ENCODE measurements at places on chromosomes 13 and 19.

- no peak for DNase-seq
Observed at GRCh38 chr13:44765001-44765471, 188.9 kb upstream of the TSC22D1 start.

- DNase-seq: no peak
Observed at GRCh38 chr13:25945596-25945995, 106.2 kb downstream of the SHISA2 start.

DNA sequence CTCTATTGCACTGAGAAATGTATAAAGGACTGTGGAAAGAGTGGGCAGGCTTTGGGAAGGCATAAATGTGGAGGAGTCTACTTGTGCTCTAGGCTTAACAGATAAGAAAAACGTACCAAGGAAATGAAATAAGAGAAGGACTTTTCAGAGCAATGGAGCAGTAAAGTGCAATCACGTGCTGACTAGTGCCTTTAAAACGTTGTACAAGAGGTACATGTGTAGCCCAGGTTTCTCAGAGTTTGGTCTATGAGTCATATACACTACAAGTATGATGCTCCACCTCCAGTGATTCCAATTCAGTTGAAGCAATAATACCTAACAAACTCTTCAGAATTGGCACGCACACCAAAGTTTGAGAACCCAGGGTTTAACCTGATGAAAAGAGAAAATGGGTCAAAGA, 13.4 kb upstream of the FNDC3A start:
- no peak for DNase-seq

DNA sequence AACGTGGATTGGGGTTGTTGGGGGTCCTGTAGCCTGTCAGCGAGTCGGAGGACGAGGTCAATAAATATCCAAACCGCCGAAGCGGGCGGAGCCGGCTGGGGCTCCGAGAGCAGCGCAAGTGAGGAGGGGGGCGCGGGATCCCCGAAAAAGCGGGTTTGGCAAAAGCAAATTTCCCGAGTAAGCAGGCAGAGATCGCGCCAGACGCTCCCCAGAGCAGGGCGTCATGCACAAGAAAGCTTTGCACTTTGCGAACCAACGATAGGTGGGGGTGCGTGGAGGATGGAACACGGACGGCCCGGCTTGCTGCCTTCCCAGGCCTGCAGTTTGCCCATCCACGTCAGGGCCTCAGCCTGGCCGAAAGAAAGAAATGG, 754 bp upstream of the SIX5 start:
- DNase-seq: peak; percentile 82

GRCh38 chr19:41927497-41928192, 604 bp downstream of the ERFL start:
- no peak for DNase-seq

DNA sequence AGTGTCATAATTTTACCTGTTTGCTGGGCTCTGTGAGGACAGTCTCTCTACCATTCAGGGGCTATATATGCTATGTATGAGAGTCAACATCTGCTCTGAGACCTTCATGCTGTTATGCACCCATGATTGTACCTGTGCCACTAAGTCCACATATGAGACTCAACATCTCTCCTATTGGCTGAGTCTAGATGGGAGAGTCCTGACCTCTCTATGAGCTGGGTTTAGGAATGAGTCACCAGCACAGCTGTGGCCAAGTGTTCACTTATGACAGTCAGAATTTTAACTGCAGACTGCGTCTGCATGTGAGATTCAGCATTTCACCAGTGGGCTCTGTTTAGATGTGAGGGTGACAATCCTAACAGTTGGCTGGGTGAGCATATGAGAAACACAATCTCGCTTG, 49.5 kb downstream of the ZNF729 start:
- no peak for DNase-seq

DNA sequence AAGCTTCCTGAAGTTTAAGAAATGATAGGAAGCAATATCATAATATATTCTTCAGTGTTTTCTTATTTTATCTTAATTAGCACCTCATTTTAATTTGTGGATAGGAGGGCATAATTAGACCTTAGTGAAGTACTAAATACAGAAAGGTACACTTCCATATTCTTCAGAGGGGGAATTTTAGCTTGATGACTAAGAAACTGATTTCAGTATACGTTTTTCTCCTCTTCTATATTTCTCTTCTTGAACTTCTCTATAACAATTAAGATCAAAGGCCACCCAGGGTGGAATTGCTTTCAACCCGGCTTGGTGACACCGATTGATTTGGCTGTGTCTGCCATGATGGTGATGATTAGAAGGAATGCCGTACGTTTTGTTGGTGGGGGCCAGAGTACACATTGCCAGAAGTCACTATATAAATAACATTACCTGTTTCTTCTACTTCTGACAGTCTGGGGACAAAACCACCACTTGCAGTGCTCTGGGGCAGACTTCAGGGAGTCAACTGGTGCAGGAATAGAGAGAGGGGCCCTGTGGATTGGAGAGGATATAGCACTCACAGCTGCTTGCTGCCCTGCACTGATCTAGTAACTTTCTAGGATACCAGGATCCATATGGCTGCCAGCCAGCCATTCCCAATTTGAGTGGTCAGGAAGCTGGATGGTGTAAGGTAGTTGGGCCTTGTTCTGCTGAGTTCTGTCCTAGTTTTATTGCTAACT, 73.8 kb downstream of the SPATA13 start:
- DNase-seq: no peak

GRCh38 chr13:80798576-80799133, 457.7 kb upstream of the SPRY2 start:
- DNase-seq: no peak

DNA sequence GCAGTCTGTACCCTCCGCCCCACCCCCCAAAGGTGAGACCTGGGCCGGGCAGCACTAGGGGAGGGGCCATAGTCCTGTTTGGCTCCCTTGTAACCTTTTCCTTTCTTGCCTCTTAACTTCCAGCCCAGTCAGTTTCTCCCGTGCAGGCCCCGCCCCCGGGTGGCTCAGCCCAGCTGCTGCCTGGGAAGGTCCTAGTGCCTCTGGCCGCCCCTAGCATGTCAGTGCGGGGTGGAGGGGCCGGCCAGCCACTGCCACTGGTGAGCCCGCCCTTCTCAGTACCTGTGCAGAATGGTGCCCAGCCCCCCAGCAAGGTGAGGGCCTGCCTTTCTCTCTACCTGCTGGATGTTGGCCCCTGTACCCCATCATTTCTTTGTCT, 10.5 kb upstream of the PRR19 start:
- DNase-seq: no peak

DNA sequence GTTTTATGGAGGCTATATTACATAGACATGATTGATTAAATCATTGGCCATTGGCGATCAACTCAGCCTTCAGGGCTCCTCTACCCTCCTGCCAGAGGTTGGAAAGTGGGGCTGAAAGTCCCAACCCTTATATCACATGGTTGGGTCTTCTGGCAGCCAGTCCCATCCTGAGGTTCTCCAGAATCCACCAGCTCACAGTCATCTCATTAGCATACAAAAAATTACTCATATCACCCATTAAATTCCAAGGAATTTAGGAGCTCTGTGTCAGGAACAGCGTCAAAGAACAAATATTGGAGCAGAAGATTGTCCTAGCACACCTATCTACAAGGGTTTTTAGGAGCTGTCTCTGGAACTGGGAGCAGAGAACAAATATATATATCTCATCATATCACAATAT, 39.4 kb upstream of the FARP1 start:
- no peak for DNase-seq

DNA sequence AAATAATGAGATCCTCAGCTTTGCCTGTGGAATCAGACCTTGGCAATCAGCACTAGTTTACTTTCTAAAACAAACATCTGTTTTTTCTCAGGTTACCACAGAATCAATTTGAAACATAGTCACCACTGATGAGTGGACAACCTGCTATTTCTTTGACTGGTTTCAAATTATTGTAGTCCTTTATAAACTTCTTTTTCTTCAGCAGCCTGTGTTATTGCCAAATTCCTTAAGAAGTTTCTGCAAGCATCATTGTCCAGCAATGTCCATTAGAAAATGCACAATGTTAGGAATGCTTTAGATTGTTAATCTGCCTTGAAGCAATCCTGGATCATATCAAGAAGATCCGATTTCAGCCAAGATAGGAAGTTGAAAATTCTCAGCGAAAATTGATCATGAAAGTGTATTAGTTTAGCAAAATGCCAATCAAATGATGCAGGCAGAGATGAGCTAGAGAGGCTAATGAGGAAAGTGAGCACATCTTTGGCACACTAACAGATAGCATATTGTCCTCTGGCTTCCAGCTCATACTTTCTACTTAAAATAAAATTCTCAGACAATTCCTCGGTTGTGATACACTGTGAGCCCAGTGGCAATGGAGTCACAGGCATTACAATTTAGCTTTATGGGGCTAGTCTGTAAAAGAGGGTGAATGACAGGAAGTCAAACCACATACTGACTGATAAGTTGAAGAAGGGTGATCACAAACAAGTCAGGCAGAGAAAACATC, 270.6 kb downstream of the SLITRK6 start:
- DNase-seq: no peak

GRCh38 chr19:29741776-29742175, 26.7 kb upstream of the C19orf12 start:
- DNase-seq: no peak

GRCh38 chr19:35061583-35062373, 20.3 kb downstream of the HPN start:
- DNase-seq: no peak

- DNase-seq: no peak
Observed at GRCh38 chr19:35419046-35419445, 29.0 kb upstream of the FFAR2 start.

DNA sequence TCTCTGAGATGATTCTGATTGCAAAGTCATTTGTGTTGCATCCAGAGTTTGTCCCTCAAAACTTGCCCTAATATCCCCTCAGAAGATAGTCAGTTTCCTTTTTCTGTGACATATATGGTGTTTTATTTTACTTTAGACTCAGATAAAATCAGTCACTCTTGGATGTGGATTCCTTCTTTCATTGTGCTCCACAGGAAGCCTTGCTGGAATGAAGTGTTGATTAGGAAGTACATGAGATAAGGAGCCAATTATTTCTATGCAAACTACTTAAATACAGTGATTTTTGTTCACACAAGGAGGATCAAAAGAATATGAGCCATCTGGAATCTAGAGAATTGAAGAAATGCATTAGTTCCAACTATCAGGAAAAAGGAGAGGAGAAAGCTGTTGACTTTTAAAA, 107.6 kb upstream of the RXFP2 start:
- DNase-seq: no peak

GRCh38 chr19:47615714-47616113, 6.8 kb downstream of the BICRA start:
- no peak for DNase-seq

DNA sequence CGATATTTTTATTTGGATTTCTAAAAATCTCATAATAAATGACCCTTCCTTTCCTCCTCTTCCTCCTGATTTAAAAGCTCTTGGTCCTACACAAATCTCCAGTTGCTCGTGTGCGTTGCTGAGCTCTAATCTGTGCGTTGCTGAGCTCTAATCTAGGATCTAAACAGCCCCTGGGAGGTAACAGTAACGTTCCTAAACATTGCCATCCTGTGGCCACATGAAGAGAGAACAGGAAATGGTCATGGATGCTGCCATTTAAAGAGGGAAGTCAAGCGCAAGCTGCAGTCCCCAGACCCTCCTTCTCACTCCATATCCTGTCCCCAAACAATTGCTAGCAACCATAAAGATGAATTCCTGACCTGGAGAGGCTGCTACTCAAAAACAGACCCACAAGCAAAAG, 170.8 kb downstream of the NUFIP1 start:
- DNase-seq: no peak

GRCh38 chr19:49475995-49476880, 2.2 kb downstream of the FLT3LG start:
- DNase-seq: no peak

DNA sequence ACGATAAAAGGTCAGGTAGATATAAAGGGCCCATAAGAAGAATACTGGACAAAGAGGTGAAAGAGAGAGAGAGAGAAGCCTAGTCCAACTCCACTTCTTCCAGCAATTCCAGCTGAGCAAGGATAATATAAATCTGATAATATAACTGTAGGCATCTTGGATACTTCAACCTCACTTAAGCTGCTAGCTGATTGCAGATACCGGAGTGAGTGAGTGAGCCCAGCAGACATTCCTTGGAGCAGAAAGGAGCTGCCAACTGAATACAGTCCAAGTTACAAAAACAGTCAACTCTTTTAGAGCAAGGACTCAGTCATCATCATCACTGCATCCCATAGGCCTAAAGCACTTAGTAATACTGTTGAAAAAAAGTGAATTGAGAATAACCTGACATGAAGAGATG, 387.6 kb downstream of the SLITRK6 start:
- DNase-seq: no peak

GRCh38 chr19:58476498-58477015, 405 bp downstream of the ZNF446 start:
- DNase-seq: no peak

DNA sequence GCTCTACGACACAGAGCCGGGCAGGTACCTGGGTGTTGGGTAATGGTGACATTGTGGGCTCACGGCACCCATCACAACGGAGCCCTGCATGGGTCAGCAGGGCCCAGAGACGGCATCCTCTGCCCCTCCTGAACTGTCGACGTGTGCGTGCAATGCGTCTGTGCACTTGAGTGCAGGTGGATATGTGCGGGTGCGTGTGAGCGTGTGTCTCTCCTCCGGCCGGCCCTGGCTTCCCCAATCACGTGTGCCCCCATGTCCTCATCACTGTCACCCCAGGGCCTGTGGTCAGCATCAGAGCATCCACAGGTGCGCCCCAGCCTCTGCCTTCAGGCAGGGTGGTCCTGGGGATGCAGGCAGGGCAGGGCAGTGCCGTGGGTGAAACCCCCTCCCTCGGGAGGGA, 37.2 kb upstream of the TPM4 start:
- DNase-seq: no peak

GRCh38 chr13:92572190-92572589, 654.4 kb upstream of the GPC6 start:
- no peak for DNase-seq

DNA sequence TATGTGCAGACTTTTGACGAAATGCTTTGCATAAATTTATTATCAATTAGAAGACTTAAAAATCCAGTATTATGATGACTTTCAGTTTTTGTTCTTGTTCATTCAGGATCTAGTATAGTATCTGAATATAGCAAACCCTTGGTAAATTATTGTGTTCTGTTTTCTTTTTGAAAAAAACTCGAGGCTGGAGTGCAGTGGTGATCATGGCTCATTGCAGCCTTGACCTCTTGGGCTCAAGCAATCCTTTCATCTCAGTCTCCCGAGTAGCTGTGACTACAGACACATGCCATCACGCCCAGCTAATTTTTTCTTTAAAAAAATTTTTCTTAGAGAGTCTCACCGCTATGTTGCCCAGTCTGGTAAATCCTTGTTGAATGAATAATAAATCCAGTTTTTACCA, 4.6 kb downstream of the FARP1 start:
- DNase-seq: no peak

- no peak for DNase-seq
Observed at GRCh38 chr13:113367020-113367560, 3.2 kb upstream of the GRTP1 start.

- DNase-seq: no peak
Observed at GRCh38 chr13:106488076-106488475, 47.4 kb downstream of the EFNB2 start.

- no peak for DNase-seq
Observed at GRCh38 chr19:38251564-38252051, 4.6 kb downstream of the PPP1R14A start.
